Calu3 (cell line): ENCODE measurements at places on chromosomes 1 and 21.
A peak's percentile ranks its signal among the peaks of the same experiment; 100 is the strongest.

DNA sequence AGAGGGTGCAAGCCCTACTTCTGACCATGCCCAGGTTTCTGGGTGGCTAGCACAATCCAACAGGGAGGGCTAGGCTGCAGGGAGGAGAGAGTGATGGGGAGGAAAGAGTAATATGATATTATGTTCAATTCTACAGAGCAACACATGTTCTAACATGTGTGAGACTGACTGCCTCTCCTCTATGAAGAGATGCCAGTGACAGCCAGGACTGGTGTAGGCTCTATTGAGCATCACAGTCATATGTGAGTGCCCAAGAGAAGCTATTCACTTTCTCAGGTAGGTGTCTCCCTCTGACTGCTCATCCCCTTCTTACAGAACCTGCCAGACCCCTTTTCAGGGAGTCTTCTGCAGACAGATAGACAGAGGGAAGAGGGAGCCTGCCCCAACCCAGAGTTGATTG lies 446.1 kb downstream of the SIPA1L2 start:
- no peak for DNase-seq

- DNase-seq, result peak; percentile 75
Observed at GRCh38 chr21:38352536-38353219, 95.9 kb downstream of the KCNJ15 start.

- no peak for DNase-seq
Observed at GRCh38 chr1:6459850-6460265, 6.1 kb downstream of the TNFRSF25 start.

DNA sequence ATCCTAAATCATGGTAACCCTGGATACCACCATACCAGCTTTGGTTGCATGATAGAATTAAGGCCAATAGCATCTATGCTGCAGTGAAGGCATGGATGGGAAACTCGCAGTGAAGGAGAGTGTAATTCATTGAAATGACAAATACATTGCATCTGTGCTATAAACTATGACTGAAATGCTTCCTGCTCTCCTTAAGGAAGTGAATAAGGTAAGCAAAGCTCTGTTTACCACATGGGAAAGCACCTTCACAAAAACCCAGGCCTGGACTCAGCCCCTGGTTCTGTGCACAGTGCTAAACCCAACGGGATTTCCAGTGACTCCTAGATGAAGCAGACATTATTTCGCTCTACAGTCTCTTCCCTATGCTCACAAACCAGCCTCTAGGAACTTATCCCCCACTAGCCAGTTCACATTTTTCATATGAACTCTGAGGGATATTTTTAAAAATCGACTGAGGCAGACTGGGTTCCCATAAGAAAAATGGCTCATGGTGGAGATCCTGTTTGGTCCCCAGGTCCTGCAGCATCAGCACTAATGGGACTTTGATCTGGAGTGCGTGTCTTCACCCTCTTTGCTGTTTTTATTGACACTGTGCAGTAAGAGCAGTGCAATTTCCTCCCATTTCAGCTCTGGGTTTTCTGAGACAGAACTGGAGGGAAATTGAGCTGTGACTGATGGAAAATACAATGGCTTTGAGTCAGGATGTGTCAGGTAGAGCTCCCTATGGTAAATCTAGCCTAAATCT lies 362.7 kb downstream of the SIPA1L2 start:
- no peak for DNase-seq

GRCh38 chr21:35136586-35137219 lies 87.6 kb upstream of the RUNX1 start:
- peak; percentile 69 for DNase-seq

DNA sequence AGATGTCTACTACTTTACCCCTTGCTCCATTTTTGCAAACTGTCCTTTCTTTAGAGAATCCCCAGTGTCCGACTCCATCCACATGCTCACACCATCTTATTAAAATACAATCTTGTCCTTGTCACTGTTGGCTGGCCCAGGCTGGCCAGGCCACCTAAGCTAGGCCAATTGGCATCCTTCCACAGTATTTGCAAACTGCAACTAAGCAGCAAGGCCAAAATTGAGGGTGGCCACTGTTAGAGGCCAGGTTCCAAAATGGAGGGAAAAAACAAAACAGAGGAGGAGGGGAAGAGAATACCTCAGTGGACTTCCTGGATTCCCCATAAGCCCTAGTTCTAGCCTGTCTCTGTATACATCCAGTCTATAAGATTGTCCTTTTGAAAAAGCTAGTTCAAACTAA lies 4.3 kb downstream of the FAM89A start:
- no peak for DNase-seq

GRCh38 chr1:115677565-115677964 lies 35.8 kb downstream of the VANGL1 start:
- DNase-seq, result no peak

DNA sequence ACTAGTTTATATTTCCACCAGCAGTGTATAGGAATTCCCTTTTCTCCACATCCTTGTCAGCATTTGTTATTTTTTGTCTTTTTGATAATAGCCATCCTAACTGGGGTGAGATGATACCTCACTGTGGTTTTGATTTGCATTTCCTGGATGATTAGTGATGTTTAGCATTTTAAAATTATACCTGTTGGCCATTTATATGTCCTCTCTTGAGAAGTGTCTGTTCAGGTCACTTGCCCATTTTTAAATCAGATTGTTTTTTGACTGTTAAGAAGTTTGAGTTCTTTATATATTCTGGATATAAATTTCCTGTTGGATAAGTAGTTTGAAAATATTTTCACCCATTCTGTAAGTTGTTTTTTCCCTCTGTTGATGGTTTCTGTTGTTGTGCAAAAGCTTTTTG lies 31.0 kb upstream of the PM20D1 start:
- DNase-seq, result no peak

GRCh38 chr1:183887826-183888819 lies 83.2 kb downstream of the RGL1 start:
- DNase-seq, result no peak

GRCh38 chr1:10664251-10664650 lies 132.2 kb downstream of the CASZ1 start:
- DNase-seq, result no peak

DNA sequence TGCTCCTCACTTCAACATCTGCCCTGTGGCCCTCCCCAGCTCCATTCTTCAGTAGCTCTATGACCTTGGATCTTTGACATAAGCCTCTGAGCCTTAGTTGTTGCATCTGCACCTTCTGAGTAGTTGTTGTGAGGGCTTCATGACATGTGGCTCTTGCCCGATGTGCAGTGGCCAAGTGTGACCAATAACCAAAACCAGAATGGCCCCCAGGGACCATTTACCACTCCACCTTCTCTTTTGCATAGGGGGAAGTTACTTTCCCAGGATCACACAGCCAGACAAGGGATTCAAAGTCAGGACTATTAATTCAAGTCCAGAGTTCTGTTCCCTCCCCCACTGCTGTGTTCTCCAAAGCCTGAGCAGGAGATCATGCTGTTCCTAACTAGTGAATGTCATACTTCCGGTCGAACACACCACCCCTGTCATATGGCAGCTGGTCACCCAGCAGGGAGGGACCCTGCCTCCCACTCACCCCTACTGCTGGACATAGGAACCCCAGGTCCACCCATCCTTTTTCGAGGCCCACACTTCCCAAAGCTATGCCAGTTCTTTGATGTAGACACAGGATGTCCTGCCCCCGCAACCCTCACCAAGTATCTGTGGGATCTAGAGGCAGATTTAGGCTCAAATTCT lies 4.0 kb downstream of the FGR start:
- no peak for DNase-seq

- DNase-seq, result no peak
Observed at GRCh38 chr21:46059195-46059594, 38.7 kb upstream of the COL6A2 start.

DNA sequence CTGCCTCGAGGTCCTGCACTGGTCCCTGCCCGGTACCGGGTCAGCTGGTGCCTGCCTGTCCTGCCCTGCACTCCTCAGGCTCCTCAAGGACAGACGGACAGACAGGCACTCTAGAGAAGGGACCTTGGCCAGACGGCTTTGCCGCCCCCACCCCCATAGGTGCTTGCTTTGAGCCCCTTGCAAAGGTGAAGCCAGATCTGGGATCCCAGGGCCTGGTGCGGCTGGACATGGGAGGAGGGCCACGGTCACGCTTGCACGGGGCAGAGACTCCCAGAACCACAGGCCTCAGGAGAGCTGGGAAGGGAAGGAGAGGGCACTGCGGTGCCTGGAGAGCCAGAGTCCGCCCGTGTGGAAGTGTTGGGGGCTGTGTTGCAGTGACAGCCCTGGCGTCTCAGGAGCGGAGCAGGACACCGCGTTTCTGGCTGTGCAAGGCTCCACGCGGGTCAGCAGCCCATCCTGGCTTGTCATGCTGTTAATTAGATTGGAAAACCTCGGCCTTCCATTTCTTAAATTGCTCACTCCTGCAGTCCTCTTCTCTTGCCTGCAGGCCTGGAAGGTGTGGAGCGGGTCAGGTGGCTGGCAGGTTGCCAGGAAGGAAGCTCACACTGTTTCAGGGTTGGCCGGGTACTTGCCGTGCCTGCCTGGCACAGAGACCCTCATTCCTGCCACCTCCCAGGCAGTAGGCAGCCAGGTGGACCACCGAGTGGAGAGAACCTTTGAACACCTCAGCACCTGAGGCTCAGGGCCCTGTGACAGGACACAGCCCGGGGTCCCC lies 16.3 kb downstream of the COL18A1 start:
- peak; percentile 82 for DNase-seq

- DNase-seq, result no peak
Observed at GRCh38 chr1:118982821-118983557, 5.2 kb downstream of the TBX15 start.

GRCh38 chr1:208291923-208292711 lies 47.9 kb upstream of the PLXNA2 start:
- no peak for DNase-seq

- DNase-seq, result no peak
Observed at GRCh38 chr1:210257698-210258529, 25.3 kb downstream of the SERTAD4 start.

GRCh38 chr1:166365081-166365480 lies 198.3 kb upstream of the FAM78B start:
- DNase-seq, result no peak

DNA sequence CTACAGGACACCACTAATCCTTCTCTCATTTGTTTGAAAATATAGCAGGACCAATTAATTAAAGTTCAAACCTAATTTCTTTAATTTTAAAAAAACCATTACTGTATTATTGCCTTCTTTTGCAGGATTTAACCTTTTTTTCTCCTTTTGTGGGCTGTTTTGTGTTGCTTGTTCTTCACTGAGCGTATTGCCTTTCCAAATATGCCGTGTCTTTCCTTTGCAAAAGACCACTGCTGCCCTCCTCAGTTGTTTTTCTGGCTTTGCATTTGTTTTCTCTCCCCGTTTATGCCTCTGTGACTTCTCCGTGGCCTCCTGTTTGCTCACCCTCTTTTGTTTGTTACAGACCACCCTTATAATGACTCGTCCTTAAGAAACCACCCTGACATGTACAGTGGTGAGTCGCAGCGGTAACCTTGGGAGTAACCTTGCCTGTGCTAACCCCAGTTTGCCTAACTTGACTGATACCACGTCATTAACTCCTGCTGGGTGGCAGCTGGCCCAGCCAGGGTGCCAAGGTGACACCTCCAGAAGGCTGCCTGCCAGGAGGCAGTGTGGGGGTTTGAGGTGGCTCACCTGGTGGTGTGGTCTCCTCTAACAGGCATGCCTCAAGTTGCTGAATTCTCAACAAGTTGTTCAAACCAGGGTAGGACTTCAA lies 81.1 kb upstream of the CNTN2 start:
- no peak for DNase-seq

DNA sequence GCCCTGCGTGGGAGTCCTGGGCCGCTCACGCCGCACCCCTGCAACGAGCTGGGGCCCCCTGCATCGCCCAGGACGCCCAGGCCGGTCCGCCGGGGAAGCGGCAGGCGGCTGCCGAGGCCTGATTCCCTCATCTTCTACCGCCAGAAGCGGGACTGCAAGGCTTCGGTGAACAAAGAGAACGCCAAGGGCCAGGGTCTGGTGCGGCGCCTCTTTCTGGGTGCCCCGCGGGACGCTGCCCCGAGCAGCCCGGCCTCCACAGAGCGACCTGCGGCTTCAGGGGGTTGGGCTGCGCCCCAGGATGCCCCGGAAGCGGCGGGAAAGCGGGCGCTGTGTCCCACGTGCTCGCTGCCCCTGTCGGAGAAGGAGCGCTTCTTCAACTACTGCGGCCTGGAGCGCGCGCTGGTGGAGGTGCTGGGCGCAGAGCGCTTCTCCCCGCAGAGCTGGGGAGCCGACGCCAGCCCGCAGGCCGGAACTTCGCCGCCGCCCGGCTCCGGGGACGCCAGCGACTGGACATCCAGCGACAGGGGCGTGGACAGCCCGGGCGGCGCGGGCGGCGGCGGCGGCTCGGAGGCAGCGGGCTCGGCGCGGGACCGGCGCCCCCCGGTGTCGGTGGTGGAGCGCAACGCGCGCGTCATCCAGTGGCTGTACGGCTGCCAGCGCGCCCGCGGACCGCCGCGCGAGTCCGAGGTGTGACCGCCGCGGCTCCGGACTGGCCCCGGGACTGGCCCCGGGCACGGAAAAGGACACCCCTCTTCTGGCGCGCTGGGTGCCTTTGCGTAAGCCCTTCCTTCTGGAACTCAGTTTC lies 2.7 kb downstream of the FAM110D start:
- peak; percentile 66 for DNase-seq

- no peak for DNase-seq
Observed at GRCh38 chr1:177171536-177172123, 872 bp downstream of the BRINP2 start.

GRCh38 chr1:39409055-39409816 lies 82.2 kb upstream of the BMP8A start:
- no peak for DNase-seq

DNA sequence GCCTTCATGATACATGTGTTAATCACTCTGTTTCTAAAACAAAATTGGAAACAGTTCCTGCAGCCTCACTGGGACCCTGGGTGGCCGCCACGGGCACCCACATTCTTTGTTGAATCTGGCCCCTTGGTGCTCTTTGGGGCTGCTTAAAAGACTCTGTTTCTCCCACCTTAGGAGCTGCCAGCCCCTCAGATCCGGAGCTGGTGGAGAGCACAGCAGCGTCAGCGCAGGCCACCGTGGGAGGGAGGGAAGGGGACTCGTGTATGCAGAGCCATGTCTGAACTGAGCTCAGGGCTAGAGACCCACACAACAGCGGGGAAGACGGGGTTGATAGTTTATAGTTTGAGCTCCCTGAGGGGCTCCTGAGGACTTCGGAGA lies 121.2 kb downstream of the CNIH3 start:
- DNase-seq, result no peak

DNA sequence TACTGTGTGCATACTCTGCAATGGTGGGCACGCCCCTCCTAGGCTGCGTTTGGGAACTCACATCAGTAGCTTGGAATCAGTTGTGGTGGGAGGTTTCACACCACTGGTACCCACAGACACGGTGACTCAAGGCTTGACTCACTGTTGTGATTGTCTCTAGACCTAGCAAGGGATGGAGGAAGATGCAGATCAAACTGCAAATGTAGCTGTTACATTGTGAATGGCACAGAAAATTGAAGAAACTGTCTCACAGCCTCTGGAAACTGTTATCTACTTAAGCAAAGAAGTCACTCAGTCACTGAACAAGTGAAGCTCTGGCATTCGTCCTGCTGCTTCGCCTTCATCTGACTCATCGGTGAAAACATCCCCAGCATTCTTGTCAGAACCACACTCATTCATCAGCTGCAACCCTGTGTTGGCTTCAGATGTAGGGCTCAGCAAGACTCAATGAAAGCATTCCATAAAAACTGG lies 59.5 kb downstream of the POFUT2 start:
- peak; percentile 12 for DNase-seq

- no peak for DNase-seq
Observed at GRCh38 chr21:34715518-34715917, 46.7 kb downstream of the CLIC6 start.
